RKO (cell line): ENCODE measurements at places on chromosomes 1 and 21.
A peak's percentile ranks its signal among the peaks of the same experiment; 100 is the strongest.

DNA sequence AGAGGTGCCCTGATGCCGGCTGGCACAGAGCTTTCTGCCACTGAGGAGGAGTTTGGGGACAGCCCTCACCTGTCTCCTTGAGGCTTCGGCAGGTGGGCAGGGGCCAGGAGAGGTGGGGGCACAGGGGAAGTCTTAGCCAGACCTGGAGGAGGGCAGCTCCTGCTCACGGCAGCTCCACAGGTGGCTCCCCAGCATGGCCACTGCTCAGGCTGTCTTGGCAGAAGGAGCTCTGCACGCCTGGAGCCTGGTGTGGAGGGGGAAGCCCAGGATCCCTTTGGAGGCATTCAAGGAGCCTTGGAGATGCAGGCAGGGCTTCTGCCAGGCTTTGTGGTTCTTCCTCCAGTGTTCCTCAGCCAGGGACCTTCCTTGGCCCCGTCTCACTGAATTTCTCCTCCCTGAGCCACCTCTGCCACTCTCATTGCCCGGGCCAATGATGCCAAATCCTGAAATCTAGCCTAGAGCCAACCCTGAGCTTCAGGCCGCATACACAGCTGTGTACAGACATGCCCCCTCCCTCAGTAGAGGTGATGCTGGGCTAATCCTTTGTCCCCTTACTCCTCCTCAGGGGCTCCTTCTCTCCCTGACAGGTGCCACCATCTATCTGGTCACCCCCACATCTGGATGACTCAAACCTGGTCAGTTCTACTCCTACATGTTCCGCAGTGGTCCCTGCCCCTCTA lies 251.8 kb upstream of the VAMP3 start:
- DNase-seq: no peak

DNA sequence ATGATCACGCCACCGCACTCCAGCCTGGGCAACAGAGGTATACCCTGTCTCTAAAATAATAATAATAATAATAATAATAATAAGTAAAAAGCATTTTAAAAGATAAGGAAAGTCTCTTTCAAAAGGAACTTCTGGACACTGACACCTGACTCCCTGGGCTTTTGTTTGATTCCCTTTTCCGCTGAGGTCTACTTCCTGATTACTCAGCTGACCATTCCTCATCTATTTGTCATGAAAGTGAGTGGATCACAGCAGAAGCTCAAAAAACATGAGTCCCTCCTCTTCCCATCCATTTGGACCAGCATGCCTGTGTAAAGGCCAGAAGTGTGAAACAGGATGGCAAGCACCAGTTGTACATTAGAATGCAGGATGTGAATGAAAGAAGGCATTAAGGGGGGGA lies 61.1 kb upstream of the FBXO28 start:
- DNase-seq: peak; percentile 92

DNA sequence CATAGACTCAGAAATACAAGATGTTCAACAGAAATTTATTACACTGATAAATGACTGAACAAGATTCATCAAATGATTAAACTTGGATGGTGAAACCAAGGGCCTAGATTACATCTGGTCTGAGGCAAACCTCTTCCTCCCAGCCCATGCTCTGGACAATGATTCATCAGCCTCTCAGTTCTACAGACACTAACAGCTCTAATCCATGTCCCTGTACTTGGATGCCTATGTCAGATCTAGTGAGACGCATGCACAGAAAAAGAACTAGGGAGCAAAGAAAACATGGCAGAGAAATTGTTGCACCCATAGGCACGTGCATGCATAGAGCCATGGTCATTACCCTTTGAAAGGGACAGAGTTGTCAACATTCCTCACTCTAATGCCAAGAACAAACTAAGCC lies 250.1 kb downstream of the KCNH1 start:
- DNase-seq: no peak

GRCh38 chr1:220707160-220707559 lies 17.0 kb downstream of the C1orf115 start:
- DNase-seq: no peak

GRCh38 chr1:28642056-28642846 lies 616 bp downstream of the TAF12 start:
- DNase-seq: peak; percentile 41

- no peak for DNase-seq
These were observed 331.3 kb upstream of the NR5A2 start for GRCh38 chr1:199696225-199696624.

GRCh38 chr1:23286401-23286800 lies 57.7 kb downstream of the HNRNPR start:
- DNase-seq: no peak
